ENCODE measurements at places on chromosomes 13 and 19.
A peak's percentile ranks its signal among the peaks of the same experiment; 100 is the strongest.

DNA sequence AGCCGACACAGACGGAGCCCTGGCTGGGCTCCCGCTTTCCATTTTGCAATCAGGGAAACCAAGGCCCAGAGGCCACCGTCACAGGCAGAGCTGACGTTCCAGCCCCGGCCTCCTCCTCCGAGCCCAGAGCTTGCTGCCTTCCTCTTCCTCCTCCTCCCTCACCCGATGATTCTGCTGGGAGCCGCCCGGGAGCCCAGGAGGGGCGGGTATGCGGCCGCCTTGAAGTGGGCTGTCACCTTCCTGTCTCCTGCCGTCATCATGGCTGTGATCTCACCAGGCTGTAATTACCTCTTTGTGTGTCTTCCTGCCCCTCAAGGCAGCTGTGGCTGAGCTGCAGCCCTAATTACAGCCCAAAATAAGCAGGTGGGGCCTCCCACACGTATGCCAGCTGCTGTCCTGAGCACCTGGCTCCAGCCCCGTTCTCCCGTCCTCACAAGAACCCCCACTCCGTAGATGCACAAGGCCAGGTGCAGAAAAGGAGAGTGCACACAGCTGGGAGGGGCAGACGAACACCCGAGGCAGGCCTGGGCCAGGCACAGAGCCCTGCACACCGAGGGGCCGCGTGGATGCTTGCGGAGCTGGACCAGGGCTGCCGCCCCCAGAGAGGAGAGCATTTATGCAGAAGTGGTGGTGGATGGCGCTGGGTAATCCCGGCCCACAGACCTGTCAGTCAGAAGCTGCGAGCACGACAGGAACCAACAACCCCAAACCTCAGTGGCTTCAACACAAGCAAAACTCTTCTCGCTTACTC lies 4.0 kb downstream of the TPGS1 start:
- DNase-seq = peak; percentile 92

DNA sequence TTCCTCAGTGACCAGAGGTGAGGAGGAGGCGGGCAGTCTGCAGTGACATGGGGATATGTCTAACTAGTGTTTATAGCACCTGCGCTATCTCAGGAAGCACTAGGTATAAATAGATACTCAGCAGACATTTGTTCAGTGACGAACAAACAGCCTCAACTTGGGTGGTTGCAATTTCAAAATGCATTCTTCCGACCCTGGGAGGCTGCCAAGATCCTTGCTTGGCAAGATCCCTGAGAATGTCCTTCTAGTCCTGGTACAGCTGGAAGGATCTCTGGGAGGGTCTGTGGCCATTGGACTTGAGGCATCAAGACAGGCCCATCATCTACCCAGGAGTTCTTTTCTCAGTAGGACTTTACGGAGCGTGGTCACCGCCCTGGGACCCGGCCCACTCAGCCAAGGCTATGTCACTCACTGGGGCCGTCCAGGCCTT lies 299.5 kb downstream of the ZNF536 start:
- DNase-seq = no peak

GRCh38 chr13:51673165-51673564 lies 88.9 kb downstream of the WDFY2 start:
- DNase-seq = no peak

DNA sequence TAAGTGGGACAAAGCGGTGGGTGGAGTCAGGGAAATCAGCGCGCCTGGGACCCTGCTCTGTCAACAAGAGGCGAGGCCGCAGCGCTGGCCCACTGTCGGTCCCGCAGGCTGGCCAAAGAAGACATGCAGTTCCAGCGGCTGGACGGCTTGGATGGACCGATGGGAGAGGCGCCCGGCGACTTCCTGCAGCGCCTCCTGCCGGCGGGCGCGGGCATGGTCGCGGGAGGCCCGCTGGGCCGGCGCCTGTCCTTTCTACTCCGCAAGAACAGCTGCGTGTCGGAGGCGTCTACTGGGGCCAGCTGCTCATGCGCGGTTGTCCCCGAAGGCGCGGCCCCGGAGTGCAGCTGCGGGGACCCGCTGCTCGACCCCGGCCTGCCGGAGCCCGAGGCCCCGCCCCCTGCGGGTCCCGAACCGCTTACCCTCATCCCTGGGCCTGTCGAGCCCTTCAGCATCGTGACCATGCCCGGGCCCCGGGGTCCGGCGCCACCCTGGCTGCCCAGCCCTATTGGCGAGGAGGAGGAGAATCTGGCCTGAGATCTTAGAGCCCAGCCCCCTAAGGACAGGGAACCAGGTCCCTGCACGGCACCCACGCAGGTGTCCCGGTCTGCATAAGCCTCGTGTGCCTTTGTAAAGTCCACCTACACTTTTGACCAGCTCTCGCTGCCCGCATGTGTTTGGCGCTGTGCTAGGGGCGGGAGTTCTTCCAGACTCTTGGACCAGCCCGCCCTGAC lies 6.1 kb downstream of the BEST2 start:
- peak; percentile 49 for DNase-seq

- DNase-seq = no peak
These were observed 6.9 kb upstream of the ANGPTL8 start for GRCh38 chr19:11232555-11232954.

DNA sequence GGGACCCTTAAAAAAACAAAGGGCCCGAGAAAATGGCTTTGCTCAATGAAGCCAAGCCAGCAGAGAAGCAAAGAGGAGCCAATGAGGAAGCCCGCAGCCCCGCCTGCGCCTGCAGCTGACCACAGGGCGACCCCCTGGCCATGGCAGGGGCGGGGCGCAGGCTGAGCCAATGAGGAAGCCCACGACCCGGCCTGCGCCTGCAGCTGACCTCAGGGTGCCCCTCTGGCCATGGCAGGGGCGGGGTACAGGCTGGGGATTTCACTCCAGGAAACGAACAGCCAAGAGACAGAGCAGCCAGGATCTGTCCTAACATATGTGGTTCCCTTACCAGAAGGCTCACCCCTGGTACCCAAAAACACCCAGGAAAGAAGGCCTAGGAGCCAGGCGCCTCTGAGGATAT lies 101.4 kb downstream of the STK24 start:
- DNase-seq = no peak

DNA sequence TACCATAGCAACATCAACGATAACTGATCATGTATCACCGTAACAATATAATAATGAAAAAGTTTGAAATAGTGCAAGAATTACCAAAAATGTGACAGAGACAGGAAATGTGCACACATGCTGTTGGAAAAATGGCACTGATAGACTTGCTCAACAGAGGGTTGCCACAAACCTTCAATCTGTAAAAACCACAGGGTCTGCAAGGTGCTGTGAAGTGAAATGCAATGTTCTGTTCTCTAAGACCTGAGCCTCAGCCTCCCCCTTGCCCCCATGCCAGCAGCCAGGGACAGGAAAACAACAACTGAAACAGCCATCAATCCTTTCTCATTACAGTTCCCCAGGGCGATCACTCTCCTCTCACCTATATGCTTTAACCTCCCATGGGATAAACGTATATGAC lies 88.4 kb downstream of the USP12 start:
- DNase-seq = no peak

DNA sequence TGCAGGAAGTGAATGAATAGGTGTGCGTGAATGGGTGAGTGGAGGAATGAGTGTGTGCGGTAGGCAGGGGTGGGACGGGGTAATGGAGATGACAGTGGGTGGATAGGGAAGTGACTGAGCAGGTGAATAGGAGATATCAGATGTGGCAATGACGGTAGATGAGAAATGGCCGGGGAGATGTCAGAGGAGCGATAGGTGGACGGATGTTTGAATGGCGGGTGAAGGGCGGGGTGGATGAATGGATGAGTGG lies 1.5 kb downstream of the TTC9B start:
- no peak for DNase-seq

- no peak for DNase-seq
These were observed 88.1 kb downstream of the TSC22D1 start for GRCh38 chr13:44487989-44488388.

- DNase-seq = no peak
These were observed 1.1 kb downstream of the ZNF850 start for GRCh38 chr19:36771261-36772231.

GRCh38 chr13:48138270-48138669 lies 43.4 kb upstream of the MED4 start:
- DNase-seq = no peak

DNA sequence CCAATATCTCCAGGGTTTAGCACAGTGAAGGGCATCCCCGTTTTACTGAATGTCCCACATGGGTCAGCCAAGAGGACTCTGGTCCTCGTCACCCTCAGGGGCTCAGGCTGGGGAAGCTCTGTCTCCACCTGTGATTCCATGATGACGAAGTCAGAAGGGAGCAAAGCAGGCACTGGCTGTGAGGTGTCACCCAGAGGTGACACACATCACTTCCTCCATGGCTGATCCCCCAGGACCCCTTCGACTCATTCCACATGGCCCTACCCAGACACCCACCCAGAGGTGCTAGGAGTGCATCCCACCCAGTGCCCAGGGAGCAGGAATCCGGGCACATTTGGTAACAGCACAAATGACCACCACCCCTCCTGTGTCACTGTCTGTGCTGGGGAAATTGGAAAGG lies 145.2 kb upstream of the VSTM2B start:
- no peak for DNase-seq

DNA sequence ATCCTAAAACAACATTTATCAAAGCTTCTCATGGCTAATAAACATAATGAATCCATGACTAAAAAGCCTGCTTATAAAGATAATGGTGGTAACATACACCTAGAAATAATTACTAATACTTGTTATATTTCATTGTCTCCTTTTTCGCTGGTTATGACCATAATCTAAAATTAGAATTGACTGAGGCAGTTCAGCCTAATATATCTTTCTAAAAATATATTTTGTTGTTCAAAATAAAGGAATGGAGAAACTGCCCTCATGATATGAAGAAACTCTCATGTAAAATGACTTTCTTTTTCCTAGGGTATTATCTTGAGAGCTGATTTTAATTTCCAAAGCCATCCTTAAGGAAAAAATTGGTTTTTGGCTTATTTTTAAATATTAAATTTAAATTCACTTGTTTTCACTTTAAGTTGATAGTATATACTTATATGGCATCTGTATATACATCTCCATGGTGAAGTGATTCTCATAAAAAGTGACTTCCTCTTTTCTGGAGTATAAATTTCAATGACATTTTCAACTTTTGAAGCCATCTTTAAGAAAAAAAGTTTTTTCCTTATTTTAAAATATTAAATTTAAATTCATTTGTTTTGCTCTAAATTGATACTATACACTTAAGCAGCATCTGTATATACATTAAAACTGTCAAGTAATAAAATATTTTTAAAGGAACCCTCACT lies 204.6 kb downstream of the VWA8 start:
- DNase-seq = no peak

GRCh38 chr19:45505151-45505995 lies 1.9 kb upstream of the VASP start:
- no peak for DNase-seq

GRCh38 chr13:77079902-77080413 lies 53.0 kb upstream of the FBXL3 start:
- no peak for DNase-seq

GRCh38 chr19:41570639-41571112 lies 5.3 kb upstream of the CEACAM21 start:
- DNase-seq = peak; percentile 83

GRCh38 chr19:10643172-10643967 lies 10.8 kb upstream of the ILF3 start:
- no peak for DNase-seq

Measured in T-cell (primary cell).